ENCODE measurements at places on chromosomes 5 and 9.

DNA sequence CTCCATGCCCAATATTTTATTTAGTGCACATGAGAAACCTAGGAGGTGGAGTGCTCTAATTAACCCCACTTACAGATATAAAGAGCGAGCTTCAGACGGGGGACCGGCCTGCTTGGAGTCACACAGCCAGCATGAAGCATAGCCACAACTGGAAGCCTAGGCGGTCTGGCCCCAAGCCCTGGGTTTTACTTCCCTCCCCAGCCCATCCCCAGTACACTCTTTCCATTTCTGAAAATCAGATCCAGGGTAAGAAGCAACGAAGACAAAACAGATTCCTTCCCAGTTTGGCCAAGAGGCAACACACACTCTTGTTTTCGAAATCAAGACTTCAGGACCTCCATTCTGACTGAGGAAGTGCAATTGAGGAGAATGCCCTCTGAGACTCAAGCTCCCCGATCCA lies 27.1 kb downstream of the KCNMB1 start:
- peak; percentile 18 for DNase-seq

DNA sequence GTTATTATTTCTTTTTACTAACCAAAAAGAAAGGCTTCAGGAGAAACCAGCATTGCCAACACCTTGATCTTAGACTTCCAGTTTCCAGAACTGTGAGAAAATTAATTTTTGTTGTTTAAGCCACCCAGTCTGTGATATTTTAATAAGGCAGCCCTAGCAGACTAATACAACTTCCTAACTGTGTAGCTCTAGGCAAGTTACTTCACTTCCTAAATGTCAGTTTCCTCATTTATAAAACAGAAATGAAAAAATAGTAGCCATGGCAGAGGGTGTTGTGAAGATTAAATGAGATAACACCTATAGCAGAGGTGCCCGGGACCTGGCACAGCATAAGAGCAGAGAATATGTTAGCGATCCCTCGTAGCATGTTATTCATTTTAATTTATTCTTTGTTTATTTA lies 66.6 kb upstream of the HAND1 start:
- DNase-seq, result no peak

DNA sequence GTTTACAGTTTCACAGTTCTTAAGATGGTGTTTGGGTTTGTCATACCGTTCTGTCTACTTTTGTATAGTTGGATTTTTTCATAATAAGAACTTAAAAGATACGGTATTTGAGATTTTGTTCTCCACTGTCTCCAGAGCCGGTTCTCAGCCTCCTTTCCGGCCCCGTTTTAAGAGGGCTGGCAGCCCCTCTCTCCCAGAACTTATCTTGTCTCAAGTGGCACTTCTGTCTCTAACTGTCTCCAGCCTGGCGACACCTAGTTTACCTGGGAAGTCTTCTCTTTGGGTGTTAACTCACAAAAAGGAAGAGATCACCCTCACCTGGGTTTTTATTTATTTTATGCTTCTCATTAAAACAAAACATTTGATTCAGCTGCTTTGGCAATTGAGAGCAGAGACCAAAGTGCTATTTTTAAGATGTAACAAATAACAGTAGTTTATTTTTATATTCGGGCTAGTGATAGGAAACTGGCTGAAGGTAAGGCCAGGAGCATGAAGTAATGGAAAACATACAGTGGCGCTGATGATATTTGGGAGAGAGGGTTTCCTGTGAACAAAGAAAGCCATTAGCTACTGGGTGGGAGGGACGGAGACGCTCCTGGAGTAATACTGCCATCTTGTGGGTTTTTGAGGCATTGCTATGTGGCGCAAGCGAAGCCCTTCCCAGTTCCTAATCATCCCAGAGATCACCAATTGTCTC lies 48.3 kb downstream of the ACER2 start:
- DNase-seq, result peak; percentile 59

DNA sequence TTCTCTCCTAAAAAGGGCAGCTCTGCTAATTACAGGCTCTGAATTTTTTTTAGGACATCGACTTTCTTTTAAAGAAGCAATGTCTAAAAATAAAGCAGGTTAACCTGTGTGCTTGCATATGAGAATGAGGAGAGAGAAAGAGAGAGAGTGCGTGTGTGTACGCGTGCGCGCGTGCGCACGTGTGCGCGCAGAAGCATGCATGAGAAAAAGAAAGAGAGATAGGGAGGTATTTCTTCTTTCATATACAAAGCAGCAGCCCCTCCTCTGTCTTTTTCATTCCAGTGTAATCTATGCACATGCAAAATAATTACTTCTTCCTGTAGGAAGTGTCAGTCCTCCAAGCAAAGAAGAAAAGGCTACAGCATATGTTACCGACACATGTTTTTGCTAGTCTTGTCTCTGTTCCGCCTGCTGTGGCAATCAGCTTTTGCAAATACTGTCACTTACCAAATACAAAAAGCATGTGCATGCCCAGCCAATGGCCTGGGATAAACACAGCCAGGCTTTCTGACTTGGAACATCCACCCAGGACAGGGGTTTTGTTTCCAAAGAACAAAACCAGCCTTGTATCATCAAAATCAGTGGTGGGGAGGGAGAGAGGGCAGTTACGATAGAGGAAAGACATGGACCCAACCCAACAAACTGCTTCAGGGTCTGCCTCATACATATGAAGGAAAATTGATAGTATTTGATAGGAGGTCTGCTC lies 252.3 kb upstream of the SLC24A2 start:
- peak; percentile 72 for DNase-seq

GRCh38 chr5:80255811-80256712 lies at the start of gene SERINC5:
Gene SERINC5, minus strand, starts transcription at chr5:80256048. Its CDS starts 126 bp downstream, at chr5:80255922.
- DNase-seq, result peak; percentile 85
